ENCODE measurements at places on chromosomes 7 and 10. TPM values are rescaled to one million over a fixed set of nuclear protein-coding genes. Genes with fewer than 3 reads are reported as not detected.

Gene ADGRA1
- total RNA-seq = 0.23 TPM

Gene PON1
- total RNA-seq = 0.87 TPM

Gene ZNF37A
- total RNA-seq = 29.5 TPM

Gene PTPRN2
- 26.1 TPM for total RNA-seq

Gene AKR1C4
- not detected for total RNA-seq

Gene NUTM2D
- total RNA-seq = 13.0 TPM

Gene BUD31
- total RNA-seq = 78.3 TPM

Gene ASB10
- total RNA-seq = not detected

Gene TEX36
- total RNA-seq = not detected

GRCh38 chr7:155316427-155317113 is 18.9 kb downstream of the INSIG1 start:
- no peaks in the 10 kb centered on the region for H3K4me1 ChIP-seq
- H3K27me3 ChIP-seq = no peaks in the 10 kb centered on the region
- no peak overlapping the region for H3K27ac ChIP-seq
- no peak overlapping the region for H3K4me3 ChIP-seq
- H3K36me3 ChIP-seq = no peaks in the 10 kb centered on the region

DNA sequence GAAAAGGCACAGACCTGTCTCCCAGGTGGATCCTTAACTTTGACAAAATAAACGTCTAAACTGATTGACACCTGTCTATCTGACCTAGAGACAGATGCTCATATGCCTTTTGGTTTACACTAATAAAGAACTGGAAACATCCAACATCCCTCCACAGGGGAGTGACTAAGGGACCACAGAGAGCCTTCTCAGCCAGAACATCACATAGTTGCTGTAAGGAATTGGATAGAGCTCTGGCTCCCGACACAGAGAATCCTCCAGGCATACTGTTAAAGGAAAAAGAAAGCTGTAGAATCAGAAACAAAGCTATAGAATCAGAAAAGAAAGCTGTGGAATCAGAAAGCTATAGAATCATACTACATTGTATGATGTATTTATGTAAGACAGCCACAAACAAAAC is 258.8 kb downstream of the STK31 start:
- no peaks in the 10 kb centered on the region for H3K36me3 ChIP-seq
- DNase-seq = no peak
- no peaks in the 10 kb centered on the region for H3K27me3 ChIP-seq
- no peak overlapping the region for H3K27ac ChIP-seq

DNA sequence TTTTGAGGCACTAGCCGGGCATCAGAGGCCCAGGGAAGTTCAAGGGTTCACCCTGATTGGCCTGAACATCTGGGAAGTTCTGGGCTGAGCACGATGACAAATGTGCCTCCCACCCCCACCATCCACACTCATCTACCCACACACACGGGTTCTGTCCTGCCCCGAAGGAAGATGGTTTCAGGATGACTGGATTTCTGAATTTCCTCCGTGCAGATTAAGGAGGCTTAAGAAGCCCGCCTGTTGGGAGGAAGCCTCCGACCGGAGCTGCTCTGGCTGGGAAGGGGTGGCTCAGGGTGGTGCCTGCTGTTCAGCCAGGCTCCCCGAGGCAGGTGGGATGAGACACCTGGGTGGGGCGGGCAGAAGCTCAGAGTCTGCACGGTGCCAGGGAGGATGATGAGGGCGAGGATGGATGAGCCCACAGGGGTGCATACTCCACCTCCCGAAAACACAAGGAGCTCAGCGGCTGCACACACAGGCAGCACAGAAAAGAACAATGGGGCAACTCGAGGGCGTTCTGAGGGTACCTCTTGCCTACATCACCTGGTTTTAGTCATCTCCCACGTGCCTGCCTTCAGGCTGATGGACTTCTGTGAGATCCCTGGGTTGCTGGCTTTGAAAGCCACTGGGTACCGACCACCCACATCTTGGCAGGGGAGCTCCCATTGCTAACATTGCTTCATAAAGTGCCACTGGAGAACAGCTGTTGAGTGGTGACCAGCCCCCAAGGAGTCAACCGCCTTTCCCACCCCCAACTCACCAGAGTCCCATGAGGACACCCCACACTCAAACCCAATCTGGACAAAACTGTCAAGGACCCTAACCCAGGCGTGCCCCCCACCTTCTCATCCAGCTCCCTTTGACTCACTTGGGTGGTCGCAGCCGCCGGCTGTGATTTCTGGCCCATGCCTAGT is 41.2 kb downstream of the CALML3 start:
- no peak for DNase-seq
- no peak overlapping the region for H3K27ac ChIP-seq
- no peaks in the 10 kb centered on the region for H3K4me1 ChIP-seq
- no peaks in the 10 kb centered on the region for H3K27me3 ChIP-seq

GRCh38 chr10:132869621-132870020 is 72.7 kb downstream of the CFAP46 start:
- no peaks in the 10 kb centered on the region for H3K27me3 ChIP-seq
- no peak for DNase-seq
- H3K4me1 ChIP-seq = no peaks in the 10 kb centered on the region
- H3K36me3 ChIP-seq = no peaks in the 10 kb centered on the region
- H3K27ac ChIP-seq = no peak overlapping the region

DNA sequence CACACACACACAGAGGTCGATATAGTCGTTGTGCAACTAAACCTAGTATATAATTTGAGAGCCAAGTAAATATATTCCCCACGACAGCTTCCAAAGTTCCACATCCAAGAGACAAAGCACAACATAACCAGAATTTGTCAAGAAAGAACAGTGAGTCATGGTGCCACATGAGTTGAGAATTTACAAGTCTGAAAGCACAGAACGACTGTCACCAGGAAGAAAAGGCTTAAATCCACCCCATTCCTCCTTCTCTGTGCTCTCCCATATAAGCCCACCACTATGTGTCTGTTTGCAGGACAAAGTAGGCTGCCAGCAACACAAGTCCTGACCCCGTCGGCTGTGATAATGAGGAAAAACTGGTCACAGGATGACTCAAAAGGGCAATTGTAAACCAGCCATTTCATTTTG is 32.8 kb downstream of the GSAP start:
- DNase-seq = no peak
- H3K4me3 ChIP-seq = no peak overlapping the region
- H3K36me3 ChIP-seq = no peaks in the 10 kb centered on the region
- no peaks in the 10 kb centered on the region for H3K27me3 ChIP-seq
- no peak overlapping the region for H3K27ac ChIP-seq

DNA sequence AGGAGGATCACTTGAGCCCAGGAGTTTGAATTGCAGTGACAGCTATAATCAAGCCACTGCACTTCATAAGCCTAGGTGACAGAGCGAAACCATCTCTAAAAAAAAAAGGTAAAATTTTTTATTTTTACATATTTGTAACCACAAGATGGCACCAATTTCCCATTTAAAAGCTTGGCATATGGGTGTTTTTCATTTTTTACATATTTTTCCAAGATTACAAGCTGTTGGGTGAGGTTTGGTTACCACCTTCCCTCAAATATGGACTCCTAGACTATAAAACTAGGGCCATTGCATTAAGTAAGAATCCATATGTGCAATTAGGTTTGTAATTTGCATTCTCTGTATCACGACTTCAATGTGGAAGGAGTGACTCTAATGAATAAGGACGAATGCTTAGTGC is 129.3 kb upstream of the ACBD5 start:
- H3K27ac ChIP-seq = no peak overlapping the region

GRCh38 chr10:52870562-52870961 is 98.0 kb upstream of the MBL2 start:
- H3K27ac ChIP-seq = no peak overlapping the region
- no peaks in the 10 kb centered on the region for H3K36me3 ChIP-seq
- H3K4me3 ChIP-seq = no peak overlapping the region
- H3K4me1 ChIP-seq = no peaks in the 10 kb centered on the region
- DNase-seq = no peak

DNA sequence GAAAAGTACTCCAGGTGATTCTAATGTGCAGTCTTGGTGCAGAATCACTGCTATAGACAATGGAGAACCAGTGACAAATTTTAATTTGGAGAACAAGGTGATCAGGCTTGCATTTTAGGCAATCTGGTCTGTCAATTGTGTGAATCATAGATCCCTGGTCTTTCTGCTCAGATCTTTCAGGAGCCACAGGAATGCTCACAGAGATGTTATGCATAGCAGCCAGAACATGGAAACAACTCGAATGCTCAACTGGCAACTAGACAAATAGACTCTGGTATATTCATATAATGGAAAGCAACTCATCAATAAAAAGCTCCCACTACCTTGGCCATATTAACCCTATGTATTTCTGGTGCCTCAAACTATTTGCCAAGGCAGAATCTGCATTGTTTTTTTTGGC is 209.1 kb downstream of the PHF14 start:
- no peak overlapping the region for H3K4me3 ChIP-seq
- H3K27me3 ChIP-seq = no peaks in the 10 kb centered on the region
- H3K4me1 ChIP-seq = no peaks in the 10 kb centered on the region
- H3K36me3 ChIP-seq = no peaks in the 10 kb centered on the region
- DNase-seq = no peak
- no peak overlapping the region for H3K27ac ChIP-seq

- DNase-seq = no peak
- no peak overlapping the region for H3K27ac ChIP-seq
- H3K27me3 ChIP-seq = peaks cover 6% of the 10 kb centered on the region
- no peaks in the 10 kb centered on the region for H3K36me3 ChIP-seq
These were observed 104.4 kb downstream of the MICALL2 start for GRCh38 chr7:1354661-1355567.

GRCh38 chr10:127364034-127364433 is 167.6 kb upstream of the INSYN2A start:
- H3K27me3 ChIP-seq = no peaks in the 10 kb centered on the region
- no peaks in the 10 kb centered on the region for H3K4me1 ChIP-seq
- H3K27ac ChIP-seq = no peak overlapping the region
- no peak for DNase-seq
- H3K36me3 ChIP-seq = no peaks in the 10 kb centered on the region

DNA sequence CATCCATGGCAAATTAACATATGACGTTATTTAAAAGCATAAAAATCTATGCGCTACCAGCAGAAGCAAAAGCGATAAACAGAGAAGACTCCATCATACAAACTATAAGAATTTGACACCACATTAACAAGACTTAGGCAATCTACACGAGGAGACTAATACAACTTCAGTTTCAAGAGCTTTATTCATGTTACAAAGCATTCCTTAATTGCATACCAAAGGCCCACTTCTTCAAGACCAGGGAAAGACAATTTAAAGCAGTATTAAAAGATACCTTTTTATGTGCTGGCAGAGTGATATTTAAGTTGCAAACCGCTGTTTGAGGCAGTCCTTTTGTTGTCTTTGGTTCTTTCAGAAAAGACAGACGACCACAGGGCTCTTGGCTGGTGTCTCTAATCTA is 176.0 kb upstream of the CCDC6 start:
- peaks cover 2% of the 10 kb centered on the region for H3K4me1 ChIP-seq
- no peak for DNase-seq
- no peaks in the 10 kb centered on the region for H3K36me3 ChIP-seq
- no peak overlapping the region for H3K27ac ChIP-seq

DNA sequence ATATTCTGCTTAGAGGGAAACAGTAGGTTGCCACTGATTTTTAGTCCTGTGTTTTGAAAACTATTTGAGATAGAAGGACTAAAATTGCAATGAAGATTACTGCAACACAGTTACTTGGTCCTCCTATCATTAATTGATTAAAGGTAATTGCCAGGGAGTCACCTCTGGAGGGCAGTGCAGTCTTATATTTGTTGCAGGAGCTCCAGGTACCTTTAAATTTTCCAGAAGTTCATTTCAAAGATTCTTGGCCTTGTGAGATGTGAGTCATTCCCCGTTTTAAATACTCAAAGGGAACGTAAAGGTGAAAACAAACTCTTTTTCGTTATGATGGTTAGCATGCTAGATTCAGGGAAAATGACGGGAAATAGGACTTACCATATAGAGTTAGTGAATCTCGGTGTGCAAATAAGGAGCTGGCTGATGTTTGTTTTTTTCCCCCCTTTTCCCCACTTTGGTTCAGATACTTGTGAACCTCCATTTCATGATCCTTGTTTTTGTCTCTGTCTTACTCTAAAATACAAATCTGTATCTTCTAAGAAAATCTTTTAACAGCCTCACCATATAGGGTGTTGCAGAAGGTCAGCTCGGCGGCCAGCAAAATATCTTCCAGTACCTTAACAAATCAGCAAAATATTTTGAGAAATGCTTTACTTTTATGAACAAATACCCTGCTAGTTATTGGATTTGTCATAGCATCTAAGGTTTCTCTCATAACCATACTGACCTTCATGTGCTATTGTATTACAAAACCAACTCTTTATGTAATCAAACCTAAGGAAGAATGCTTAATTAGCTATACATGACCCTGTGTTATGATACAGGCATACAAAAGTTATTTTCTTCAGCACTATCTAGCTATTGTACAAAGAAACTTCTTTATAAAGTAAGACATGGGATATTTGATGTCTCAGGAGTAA is 143.0 kb upstream of the HDAC9 start:
- peak; percentile 42 for DNase-seq
- H3K4me1 ChIP-seq = no peaks in the 10 kb centered on the region
- no peak overlapping the region for H3K27ac ChIP-seq
- no peak overlapping the region for H3K4me3 ChIP-seq
- no peaks in the 10 kb centered on the region for H3K36me3 ChIP-seq
- H3K27me3 ChIP-seq = no peaks in the 10 kb centered on the region

DNA sequence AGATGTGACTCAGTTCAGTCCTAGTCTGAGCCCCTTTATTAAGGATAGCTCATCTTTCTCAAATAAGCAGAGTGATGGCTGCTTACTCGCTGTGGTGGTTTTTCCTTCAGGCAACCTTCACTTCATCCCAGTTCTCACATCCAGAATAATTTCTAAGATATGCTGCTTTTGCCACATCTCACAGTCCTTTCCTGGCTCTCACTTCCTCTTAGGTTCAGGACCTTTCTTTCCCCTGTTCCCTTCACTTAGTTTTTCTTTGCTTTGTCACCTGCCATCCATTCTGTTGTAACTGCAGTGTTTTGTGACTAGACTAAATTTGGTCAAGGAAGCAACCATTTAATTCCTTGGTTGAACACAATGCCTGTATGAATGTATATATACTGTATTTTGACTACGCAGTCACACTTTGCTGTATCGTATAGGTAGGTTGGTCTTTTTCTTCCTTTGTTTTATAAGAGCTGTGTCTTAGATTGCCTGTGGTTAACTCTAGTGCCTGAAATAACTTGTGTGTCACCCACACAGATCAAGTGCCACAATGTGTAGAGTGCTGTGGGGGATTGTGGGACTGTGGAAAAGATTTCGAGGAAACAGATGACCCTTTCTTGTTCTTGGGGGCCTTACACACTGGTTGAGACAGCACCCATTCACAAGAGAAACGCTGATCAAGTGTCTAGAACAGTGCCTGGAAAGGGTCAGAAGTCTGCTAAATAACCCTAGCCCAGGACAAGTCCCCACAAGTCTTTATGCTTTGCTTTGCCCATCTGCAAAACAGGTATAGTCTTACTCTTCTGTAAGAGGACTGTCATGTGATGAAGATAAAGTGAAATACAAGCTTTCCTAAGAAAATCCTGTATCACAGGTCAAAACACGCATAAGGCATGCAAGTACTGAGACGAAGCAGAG is 2.6 kb downstream of the ZNF655 start:
- H3K36me3 ChIP-seq = peaks cover 10% of the 10 kb centered on the region
- H3K27me3 ChIP-seq = no peaks in the 10 kb centered on the region
- H3K27ac ChIP-seq = no peak overlapping the region

- H3K4me3 ChIP-seq = no peak overlapping the region
- no peaks in the 10 kb centered on the region for H3K36me3 ChIP-seq
- H3K4me1 ChIP-seq = no peaks in the 10 kb centered on the region
- no peak for DNase-seq
- H3K27ac ChIP-seq = no peak overlapping the region
- no peaks in the 10 kb centered on the region for H3K27me3 ChIP-seq
These were observed 90.3 kb downstream of the HERPUD2 start for GRCh38 chr7:35604595-35604994.

GRCh38 chr10:6766131-6766801 is 186.2 kb upstream of the PRKCQ start:
- H3K27me3 ChIP-seq = no peaks in the 10 kb centered on the region
- no peak for DNase-seq
- no peaks in the 10 kb centered on the region for H3K36me3 ChIP-seq
- no peaks in the 10 kb centered on the region for H3K4me1 ChIP-seq
- H3K4me3 ChIP-seq = no peak overlapping the region

Data from prostate gland (tissue), 2 donors.